Hematopoietic multipotent progenitor cell (in vitro differentiated cells): ENCODE measurements at places on chromosomes 3 and 15. TPM values are rescaled to one million over a fixed set of nuclear protein-coding genes. Genes with fewer than 3 reads are reported as not detected.

- DNase-seq = no peak
These were observed 265.6 kb upstream of the ATP11B start for GRCh38 chr3:182527745-182528144.

DNA sequence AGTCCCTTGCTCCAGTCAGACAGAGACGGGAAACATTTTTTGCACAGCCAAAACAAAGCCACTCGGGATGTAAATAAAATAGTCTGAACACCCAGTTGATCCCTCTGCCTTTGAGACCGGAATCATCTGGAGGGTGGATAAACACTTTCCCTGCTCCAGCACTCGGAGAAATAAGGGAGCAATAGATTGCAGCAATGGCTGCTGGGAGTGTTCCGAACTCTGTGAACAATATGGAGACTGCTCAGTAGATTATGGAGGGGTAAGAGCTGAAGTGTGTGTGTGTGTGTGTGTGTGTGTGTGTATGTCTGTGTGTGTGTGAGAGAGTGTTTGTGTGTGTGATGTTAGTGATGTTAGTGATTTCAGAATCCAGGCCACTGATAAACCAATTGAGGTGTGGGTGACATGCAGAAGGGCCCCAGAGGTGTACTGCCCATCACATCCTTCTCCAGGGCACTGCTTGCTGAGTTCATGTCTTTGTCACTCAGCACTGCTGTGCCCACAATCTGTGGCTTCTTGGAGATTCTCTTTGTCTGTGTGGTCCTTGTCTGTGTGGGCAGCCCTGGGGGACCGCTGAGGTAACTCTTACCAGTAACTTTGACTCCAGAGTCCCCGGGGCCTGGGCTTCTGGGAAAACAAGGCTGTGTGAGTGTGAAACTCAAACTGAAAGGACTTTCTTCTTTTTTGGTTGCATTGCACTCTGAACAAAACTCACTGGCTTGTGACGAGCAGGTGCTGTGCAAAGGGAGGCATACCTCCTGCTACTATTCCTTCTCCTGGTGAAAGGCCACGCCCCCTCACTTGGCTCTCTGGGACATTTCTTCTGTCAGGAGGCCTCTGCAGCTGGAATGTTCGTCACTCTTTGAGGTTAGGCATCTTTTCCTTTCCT is 23.0 kb downstream of the CRYGS start:
- no peak for DNase-seq

- no peak for DNase-seq
These were observed 72.8 kb upstream of the MYO5C start for GRCh38 chr15:52368402-52368801.

DNA sequence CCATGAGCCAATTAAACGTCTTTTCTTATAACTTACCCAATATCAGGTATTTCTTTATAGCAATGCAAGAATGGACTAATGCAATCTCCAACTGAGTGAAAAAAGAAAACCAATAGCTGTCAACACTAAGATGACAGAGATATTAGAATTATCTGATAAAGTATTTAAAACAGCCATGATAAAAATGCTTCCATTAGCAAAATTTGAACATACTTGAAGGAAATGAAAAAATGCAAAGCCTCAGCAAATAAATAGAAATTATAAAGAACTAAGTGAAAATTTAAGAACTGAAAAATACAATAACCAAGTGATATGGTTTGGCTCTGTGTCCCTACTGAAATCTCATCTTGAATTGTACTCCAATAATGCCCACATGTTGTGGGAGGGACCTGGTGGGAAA is 99.6 kb downstream of the BOC start:
- DNase-seq = no peak

GRCh38 chr15:83764201-83764838 is 110.4 kb downstream of the ADAMTSL3 start:
- no peak for DNase-seq

DNA sequence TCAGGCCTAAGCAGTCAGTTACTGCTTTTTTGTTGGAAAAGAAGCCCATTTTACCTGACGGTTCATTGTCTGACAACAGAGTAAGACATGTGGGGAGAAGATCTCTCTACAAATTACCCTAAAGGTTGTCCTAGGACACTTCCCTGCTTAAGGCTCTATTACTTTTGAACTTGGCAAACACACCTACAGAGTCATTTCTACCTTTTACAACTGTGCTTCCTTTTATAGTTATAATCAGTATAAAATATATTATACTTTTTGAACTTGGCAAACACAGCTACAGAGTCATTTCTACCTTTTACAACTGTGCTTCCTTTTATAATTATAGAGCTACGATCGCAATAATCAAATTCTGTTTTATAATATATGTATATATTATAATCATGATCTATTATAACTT is 215.0 kb downstream of the TPRG1 start:
- DNase-seq = no peak

GRCh38 chr15:55742498-55742926 is 440 bp downstream of the PRTG start:
- no peak for DNase-seq

- no peak for DNase-seq
These were observed 93.2 kb downstream of the MAGI1 start for GRCh38 chr3:65945480-65945879.

- DNase-seq = no peak
These were observed 93.9 kb downstream of the ABHD5 start for GRCh38 chr3:43784640-43785011.

The MORC1 gene
- under 0.01 TPM for total RNA-seq

The NISCH gene
- 70.6 TPM for total RNA-seq

GRCh38 chr15:76310475-76311099 is 682 bp downstream of the ETFA start:
- peak; percentile 61 for DNase-seq

DNA sequence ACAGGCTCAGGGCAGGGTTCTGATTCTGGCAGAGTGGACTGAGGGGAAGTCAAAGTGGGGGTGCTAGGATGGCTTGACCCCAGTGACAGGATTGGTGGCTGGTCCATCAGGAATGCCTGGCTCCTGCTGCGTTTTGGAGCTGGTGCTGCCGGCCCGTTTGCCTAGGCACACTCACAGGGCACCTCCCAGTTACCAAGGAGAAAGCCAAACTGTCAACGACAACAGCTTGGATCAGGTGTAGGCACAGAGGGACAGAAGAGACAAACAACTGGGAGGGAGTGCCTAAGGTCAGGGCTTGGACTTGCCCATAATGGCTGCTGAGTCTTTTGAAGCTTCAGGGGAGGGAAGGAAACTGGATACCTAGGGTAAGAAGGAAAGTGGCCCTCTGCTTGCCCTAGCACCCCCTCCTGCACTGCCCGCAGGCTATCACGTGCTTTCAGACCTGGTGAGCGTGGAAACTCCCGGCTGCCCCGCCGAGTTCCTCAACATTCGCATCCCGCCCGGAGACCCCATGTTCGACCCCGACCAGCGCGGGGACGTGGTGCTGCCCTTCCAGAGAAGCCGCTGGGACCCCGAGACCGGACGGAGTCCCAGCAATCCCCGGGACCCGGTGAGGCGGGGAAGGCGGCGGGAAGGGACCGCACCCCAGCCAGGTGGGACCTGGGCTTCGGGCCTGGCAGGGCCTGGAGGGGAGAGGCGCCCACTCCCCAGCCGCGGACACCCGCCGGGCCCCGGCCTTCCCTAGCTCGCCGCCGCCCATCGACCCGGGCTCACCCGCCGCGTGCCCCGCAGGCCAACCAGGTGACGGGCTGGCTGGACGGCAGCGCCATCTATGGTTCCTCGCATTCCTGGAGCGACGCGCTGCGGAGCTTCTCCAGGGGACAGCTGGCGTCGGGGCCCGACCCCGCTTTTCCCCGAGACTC is 5.1 kb downstream of the DUOX1 start:
- DNase-seq = no peak

The TEX55 gene
- under 0.01 TPM for total RNA-seq

- no peak for DNase-seq
These were observed 6.8 kb downstream of the CHSY1 start for GRCh38 chr15:101244889-101245668.

DNA sequence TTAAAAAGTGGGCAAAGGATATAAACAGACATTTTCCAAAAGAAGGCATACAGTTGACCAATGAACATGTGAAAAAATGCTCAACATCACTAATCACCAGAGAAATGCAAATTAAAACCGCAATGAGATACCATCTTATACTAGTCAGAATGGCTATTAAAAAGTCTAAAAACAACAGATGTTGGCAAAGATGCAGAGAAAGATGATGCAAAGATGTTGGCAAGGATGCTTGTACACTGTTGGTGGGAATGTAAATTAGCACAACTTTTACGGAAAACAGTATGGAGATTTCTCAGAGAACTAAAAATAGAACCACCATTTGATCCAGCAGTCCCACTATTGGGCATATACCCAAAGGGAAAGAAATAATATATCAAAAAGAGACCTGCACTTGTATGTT is 53.5 kb downstream of the TLNRD1 start:
- no peak for DNase-seq

The SLC2A2 gene
- total RNA-seq = not detected

- peak; percentile 27 for DNase-seq
These were observed 106.5 kb upstream of the SLC4A7 start for GRCh38 chr3:27590437-27591298.

The CX3CR1 gene
- total RNA-seq = 0.54 TPM

The NFKBIZ gene
- 222 TPM for total RNA-seq

The PLA2G4E gene
- total RNA-seq = not detected

GRCh38 chr15:85707519-85708338 is 87.0 kb downstream of the KLHL25 start:
- peak; percentile 46 for DNase-seq

The SPTBN5 gene
- under 0.01 TPM for total RNA-seq

DNA sequence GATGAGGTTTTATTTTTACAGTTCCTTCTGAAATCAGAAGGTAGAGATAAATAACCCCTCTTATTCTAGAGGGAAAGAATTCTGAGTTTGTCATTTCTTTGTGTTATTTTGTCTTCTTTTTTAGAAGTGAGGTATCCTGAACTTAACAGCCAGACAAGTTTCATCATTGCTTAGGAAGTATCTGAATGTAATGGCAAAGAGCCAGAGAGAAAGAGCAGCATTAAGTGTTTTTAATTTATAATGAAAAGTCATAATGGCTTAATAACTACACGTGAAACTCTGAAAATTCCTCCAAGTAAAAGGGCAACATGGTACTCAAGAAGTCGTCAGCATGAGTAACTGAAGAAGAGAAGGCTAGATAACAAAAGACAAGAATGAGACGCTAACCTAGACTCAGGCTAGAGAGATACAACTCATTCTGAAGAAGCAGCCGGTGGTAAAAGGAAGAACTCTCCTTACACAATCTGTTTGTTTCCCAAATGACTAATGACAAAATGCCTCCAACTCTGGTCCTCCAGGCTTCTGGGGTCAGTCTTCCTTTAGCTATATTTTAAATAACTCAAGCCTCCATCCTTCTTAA is 116.2 kb upstream of the NECTIN3 start:
- DNase-seq = no peak

The DISP2 gene
- total RNA-seq = 0.54 TPM

DNA sequence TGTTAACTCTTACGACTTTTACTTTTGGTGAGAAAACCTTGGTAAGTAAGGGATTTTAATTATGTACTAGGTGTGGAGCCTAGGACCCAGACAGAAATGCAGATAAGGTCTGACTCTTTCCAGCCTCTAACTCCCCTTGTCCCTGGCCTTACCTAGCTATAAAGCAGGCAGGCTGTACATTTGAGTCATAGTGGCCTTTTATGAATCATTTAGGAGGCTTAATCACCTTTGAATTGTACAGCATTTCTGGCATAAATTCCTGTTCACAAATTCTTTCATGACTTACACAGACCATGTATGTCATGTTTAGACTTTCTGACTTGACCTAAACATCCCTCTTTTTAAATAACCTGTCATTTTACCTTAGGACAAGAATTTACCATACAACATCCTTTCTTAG is 47.4 kb downstream of the CHCHD4 start:
- no peak for DNase-seq

- no peak for DNase-seq
These were observed 19.4 kb upstream of the SKOR1 start for GRCh38 chr15:67805666-67806516.

DNA sequence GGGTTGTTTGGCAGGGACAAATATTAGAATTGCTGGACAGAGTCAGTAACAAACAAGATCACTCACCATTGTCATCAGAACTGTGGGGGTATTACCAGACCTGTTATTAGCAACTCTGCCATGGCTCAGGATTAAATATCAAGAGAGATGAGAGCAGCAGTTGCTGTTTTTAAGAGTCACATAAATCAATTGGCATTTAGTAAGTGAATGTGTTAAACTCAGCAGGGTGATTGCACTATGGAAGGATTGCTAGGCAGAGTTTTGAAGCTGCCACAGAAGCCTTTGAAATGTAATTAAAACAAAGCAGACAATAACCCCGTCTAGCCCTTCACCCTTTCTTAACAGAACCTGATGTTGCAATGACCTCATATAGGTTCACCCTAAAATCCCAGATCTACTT is 238.8 kb downstream of the GAP43 start:
- no peak for DNase-seq

DNA sequence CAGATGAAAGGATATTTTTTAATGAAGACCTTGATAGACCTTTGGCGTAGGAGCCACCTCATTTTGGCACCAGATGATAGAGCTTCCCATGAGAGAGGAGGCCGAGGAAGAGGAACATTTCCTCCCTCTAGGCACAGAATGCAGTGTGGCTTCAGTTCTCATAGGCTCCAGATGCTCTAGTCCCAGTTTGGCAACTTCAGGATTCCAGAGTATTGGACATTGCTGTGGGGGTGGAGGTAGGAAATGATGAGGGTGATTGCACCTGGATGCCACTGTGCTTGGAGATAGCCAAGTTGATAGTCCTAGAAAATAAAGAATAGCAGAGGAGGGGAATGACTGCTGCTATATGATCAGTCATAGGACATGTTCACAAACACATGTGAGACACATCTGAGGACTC is 58.3 kb upstream of the KY start:
- DNase-seq = no peak

- peak; percentile 87 for DNase-seq
These were observed 42.0 kb upstream of the SACM1L start for GRCh38 chr3:45647148-45647619.

DNA sequence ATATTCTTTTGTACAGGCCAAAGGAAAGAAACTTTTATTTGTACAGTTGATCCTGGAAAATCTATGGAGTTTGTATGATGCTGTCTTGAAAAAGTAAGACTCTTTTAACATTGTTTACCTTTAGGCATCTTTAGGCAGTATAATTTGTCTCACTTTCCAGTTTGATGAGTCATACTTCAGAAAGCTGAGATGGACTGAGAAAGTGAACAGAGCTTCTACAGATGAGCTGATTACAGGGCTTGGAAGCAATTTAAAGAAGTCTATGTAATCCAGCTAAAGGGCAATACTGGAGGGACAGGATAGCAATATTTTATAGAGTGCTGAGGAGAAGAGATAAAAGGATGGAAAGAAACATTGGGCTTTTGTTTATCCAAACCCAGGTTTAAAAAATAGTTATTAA is 123.5 kb upstream of the GOLGA6L4 start:
- no peak for DNase-seq

DNA sequence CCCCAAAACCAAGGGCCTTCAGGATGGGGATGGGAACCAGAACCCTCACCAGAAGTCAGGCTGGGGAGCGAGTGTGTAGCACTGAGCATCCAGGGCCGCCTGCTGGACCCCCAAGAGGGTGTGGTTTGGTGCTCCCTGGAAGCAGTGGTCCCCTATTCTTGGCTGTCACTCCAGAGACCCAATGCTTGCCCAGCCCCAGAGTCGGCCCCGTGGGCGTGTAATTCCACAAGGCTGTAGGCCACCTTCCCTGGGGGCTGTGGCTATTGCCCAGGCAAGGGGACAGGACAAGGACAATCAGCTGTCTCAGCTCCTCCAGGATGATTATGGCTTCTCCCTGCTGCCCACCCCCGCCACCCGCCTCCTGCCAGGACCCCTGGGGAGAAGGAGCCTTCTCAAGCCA is 14.5 kb downstream of the IGDCC3 start:
- DNase-seq = no peak

The CPB1 gene
- under 0.01 TPM for total RNA-seq

The INO80 gene
- total RNA-seq = 18.0 TPM
